IPS DF 19.7 (cell line): ENCODE measurements at places on chromosomes 2 and 18.

DNA sequence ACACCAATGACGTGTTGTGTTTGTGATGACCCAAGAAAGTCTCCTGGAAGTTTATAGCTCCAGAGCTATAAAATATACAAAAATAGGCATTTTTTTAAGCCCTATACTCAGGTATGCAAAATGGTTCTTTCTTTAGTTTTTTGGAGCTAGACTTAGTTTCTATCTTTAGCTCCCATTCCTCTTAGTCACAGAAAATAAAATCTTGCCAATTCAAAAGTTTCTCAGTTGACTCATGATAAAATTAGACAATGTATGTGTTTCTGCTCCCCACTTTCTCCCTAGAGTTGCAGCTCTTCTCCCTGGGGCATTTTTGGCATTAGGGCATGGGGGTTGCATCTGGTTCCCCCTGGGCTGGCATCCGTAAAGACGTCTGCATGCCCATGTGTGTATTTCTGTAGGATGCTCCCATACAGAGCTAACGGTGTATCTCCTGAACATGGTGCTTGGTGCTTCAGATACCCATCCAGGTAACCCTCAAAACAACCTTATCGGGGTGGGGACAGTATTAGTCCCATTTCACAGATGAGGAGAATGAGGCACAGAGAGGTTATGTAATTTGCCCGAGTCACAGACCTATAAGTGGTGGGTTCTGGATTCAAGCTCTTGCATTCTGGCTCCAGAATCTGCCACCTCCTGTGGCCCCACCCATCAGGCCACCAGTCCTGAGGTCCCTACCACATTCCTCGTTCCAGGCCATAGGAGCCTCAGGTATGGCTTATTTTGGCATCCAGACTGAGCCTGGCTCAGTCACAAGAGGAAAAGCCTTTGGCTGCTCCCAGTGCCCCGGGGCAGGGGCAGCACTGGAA, 43.1 kb upstream of the ASAP2 start:
- no peak for DNase-seq

DNA sequence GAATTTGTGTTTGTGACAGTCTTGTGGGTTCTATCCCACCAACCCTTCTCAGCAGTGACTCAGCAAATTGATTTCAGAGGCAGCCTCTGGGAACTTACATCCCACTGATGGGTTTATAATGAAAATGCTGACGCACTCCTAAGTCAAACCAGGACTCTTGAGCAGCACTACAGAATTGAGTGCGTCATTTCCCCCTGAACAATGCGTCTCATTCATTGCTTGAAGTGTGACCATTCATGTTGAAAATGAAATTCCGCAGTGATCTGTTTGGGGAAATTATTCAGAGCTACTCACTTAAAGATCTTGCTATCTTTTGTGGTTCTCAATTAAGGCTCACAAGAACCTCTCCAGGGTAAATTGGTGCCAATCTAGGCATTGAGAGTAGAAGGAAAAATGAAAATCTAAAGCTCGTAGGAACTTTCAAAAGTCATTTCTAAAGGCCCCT, 417.7 kb upstream of the SLC14A2 start:
- no peak for DNase-seq

GRCh38 chr2:191526536-191526935, 151.4 kb upstream of the NABP1 start:
- DNase-seq: no peak

- DNase-seq: no peak
Observed at GRCh38 chr2:12036640-12036983, 290.2 kb downstream of the LPIN1 start.

DNA sequence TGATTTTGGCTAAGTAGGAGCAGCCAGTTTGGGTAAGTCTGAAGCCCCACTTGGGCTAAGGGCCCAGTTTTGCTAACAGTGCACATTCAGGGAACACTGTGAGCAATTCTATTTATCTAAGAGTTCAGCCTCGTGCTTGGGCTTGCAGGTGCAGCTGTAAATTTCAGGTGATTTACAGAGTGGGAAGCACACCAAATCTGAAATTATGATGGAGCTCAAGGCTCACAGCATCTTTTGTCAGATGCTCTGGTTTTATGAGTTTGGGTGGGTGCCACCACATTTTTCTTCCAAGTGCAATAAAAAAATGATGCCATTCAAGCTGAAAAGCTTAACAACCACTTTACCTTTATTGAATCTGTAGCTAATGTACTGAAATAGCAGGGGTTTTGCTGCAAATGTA, 671.2 kb downstream of the LRRTM4 start:
- DNase-seq: no peak

- no peak for DNase-seq
Observed at GRCh38 chr2:168404764-168405163, 51.3 kb upstream of the CERS6 start.

- DNase-seq: no peak
Observed at GRCh38 chr2:48605482-48606175, 12.0 kb upstream of the GTF2A1L start.

DNA sequence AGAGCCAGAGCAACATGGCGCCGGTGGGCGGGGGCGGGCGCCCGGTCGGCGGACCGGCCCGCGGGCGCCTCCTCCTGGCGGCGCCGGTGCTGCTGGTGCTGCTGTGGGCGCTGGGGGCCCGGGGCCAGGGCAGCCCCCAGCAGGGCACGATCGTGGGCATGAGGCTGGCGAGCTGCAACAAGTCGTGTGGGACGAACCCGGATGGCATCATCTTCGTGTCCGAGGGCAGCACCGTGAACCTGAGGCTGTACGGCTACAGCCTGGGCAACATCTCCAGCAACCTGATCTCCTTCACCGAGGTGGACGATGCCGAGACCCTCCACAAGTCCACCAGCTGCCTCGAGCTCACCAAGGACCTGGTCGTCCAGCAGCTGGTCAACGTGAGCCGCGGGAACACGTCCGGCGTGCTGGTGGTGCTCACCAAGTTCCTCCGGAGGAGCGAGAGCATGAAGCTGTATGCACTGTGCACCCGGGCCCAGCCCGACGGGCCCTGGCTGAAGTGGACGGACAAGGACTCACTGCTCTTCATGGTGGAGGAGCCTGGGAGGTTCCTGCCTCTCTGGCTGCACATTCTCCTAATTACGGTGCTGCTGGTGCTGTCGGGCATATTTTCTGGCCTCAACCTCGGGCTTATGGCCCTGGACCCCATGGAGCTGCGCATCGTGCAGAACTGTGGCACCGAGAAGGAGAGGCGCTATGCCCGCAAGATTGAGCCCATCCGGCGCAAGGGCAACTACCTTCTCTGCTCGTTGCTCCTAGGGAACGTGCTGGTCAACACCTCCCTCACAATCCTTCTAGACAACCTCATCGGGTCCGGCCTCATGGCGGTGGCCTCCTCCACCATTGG, 507 bp downstream of the CNNM4 start:
- no peak for DNase-seq

- no peak for DNase-seq
Observed at GRCh38 chr2:126115975-126116374, 540.0 kb upstream of the GYPC start.

DNA sequence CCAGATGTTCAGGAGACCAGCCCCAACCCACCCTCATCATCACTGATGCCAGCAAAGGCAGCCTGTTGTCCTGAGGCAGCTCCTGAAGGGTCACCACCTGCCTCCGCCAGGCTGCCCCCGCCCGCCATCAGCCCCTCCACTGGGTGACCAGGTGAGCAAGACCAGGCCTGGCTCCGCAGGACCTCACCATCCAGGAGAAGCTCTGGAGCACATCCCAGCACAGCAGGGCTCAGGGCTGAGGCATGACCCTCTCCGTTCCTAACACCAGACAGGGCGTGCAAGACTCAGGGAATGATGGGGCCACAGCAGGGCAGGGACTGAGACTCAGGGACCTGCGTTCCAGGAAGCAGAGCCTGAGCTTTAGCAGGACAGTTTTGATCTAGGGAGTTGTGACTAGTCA, 218.8 kb upstream of the RAB6C start:
- DNase-seq: no peak
